ENCODE measurements at places on chromosomes 4 and X.

- DNase-seq: no peak
Measured at GRCh38 chrX:55451141-55451540, 786 bp upstream of the MAGEH1 start.

GRCh38 chr4:38266616-38267015 lies 306.4 kb downstream of the PTTG2 start:
- no peak for DNase-seq

DNA sequence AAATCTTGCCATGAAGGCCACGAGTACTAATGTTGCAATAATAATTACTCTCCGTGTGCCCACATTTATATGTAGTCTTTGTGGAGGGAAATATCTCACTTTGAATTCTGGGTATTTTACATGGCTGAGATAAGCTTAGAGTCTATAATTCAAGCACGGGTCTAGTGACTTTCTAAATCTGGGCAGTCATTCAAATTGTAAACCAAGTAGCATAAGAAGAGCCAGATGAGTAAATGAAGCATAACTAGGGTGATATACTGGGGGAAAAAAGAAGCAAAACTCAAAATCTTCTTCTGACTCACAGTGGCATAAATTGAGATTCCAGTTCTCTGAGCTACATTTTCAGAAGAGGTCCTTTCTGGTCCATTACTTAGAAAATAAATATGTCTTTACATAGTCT lies 53.0 kb downstream of the MAPK10 start:
- DNase-seq: no peak

DNA sequence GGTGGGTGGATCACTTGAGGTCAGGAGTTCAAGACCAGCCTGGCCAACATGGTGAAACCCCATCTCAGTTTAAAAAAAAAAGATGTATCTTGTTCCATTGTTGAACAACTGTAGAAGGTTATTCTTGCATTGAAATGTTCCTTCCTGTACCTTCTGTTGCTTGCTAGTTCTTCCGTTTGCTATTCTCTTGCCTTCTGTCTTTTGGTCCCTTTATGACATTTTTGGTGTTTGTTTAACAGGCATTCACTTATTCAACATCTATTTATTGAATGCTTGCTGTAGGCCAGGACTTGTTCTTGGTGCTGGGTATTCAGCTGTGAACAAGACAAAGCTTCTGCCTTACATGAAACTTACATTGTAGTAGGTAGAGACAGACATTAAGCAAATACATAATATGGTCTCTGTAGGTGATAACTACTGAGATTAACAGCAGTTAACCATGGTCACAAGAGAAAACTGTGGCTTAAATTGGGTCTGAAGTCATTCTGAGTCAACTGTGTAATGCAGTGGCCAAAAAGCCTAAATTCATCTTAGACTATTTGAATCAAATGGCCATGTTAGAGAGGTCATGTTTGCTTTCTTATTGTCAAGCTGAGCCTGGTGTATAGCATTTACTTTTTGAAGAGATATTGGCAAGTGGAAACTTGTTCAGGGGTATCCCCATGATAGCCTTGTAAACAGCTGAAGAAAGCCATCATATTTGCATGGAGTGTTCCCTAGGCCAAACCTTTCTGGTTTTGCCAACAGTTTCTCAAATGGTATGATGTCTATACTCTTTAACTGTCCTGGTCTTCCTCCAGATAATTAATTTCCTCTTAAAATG lies 35.6 kb downstream of the GAB1 start:
- no peak for DNase-seq

DNA sequence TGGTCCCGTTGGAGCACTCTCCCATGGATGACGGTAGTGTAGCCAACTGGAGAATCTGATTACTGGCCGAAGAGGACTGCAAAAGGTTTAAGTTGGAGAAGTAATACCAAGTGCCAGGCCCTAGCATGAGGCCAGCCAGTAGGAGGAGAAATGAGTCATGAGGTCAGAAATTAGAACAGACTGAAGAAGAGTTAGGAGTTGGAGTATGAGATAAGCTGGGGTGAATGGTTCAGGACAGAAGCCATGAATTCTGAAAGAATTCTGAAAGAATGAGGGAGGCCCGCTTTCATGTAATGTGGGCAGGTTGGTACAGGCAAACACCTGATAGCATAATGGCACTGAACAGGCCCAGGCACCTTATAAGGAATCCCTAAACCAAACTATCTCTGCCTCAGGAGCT lies 18.4 kb upstream of the STK26 start:
- no peak for DNase-seq

- no peak for DNase-seq
Measured at GRCh38 chr4:98996765-98997068, 1.2 kb downstream of the METAP1 start.

- DNase-seq: no peak
Measured at GRCh38 chr4:663046-663437, 11.0 kb downstream of the ATP5ME start.
